MG63 (cell line): ENCODE measurements at places on chromosomes 3 and 15. TPM values are rescaled to one million over a fixed set of nuclear protein-coding genes. Genes with fewer than 3 reads are reported as not detected.

DNA sequence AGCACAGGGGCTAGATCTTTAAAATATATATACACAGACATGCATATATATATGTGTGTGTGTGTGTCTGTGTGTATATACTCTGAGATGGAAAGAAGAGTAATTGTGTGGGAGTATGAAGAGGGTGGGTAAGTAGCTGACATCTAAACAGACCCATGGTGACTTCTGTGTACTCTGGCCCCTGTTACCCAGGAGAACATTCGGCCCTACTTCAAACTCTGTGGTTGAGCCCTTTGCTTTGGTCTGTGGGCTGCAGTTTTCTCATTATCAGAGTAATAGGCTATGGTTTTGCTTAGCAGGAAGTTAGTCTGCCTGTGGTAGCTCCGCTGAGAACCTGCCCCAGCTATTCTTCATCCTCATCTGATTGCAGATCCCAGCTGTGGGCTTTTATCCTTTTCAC, 141.4 kb downstream of the RBPMS2 start:
- no peak for DNase-seq

- DNase-seq: no peak
These were observed 27.0 kb upstream of the PEX5L start for GRCh38 chr3:180063783-180064182.

DNA sequence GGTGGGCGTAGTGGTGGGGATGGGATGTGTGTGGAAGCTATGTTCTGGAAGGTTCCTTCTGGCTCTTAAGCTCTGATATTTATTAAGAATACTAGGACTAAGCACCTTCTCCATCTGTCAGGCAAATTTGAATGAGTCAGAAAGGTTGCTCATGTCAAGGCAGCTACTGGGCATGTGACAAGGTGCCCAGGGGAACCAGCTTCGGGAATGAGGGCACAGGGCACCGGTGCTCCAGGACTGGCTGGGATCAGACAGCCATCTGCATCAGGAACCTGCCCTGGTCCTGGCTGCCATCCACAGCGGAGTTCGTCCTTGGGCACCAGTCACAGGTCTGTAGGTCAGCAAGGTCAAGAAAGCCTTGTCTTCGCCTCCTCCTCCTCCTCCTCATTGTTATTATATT, 32.5 kb downstream of the CA12 start:
- no peak for DNase-seq

GRCh38 chr15:91126080-91126479, 26.0 kb downstream of the SV2B start:
- DNase-seq: no peak

DNA sequence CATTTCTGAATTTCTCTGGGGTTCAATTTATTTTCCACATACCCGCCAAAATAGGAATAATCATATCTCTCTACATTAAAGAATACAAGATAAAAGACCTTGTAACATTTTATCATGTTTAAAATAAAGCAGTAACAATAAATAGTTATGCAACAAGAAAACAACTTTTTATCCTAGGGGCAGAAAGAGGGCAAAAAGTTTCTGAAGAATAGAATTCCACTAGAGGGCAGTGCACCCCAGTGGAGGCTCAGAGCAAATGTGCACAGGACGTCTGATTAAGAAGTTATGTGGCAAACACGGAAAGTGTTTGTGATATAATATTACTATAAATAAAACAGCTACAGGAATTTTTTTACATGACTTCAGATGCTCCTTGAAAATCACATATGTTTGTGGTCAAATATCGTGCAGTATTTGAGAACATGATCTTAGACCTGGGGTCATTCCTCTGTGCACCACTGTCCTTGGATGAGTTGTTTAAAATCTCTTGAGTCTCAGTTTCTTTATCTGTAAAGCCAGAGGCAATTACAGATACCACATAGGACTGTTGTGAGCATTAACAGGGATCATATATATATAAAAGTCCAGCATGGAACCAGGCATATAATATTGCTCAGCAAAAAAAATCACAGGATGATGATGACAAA, 13.2 kb upstream of the PIK3R4 start:
- DNase-seq: peak; percentile 34

DNA sequence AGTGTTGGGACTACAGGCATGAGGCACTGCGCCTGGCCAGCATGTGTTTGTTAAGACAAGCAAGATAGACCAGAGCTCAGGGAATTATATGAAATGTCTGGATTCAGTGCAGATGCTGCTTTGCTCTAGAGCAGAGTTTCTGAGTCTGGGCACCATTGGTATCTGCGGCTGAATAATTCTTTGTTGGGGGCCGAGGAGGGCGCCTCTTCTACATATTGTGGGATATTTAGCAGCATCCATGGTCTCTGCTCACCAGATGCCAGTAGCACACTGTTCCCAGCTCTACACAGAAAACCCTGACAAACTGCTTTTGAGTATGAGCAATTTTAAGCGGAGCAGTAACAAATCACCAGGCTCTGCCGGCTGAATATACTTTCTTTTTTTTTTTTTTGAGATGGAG, 3.6 kb upstream of the LDHAL6B start:
- no peak for DNase-seq

DNA sequence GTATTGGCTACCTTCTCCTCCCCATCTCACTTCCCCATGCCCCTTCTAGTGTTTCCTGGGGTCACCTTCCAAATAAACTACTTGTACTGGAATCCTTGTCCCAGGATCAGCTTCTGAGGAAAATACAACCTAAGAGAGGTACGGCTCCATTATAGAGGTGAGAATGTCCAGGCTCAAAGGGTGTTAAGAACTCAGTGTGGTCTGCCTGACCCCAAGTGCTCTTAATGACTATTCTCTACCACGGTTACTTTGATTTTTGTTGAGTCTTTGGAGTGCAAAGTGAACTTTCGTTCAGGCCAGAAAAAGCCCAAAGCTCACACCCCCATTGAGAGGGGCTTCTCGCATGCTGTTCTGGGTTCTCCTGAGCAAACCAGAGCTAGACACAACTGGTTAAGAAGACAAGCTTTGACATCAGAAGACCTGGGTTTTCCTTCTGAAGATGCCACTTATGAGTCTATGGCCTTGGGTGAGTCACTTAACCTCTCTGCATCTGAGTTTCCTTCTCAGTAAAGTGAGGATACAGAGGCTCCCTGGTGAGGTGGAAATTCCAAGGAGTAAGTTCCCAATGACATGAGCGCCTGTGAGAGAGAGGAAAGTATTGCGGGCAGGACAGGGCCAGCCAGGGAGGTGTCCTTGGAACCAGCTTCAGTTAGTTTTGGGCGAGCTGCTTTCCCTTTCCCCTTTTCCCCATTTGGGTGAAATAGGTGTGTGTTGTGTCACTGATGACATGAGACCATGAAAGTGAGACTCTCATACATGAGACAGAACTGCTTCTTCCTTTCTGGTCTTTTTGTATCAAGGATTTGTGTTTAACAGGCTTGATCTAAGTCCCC, 475.0 kb upstream of the PROK2 start:
- DNase-seq: no peak

DNA sequence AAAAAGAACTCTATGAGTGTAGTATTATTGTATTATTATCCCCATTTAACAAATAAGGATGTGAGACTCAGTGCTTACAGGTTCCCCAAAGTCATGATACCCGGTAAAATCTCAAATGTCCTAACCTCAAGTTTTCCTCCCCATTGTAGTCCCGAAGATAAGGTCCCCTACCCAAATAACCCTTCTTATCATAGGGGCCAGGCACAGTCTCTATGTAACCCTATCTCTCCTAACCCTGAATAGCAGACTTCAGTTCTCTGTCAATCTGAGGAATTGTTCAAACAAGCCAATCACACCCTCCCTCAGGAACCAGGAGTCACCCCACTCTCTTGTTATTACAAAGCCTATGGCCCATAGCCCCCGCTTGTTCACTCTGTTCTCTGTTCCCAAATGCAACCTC, 10.5 kb upstream of the SUSD5 start:
- DNase-seq: no peak

DNA sequence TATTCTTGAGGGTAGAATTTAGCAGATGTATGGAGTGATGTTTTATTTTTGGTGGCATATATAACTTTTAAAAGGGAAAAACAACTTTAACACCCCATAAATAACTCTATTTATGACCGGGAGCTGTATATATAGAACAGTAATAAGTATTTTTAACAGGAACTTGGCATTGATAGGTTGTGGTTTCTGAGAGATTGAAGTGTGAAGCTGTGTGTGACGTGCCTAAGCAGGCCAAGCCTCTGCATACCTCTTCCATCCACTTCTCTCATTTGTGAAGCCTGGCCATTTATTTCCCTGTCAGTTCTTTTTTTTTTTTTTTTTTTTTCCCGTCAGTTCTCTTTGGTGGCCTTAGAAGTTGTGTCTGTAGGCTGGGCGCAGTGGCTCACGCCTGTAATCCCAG, 23.0 kb downstream of the RBM5 start:
- no peak for DNase-seq

Gene ARGFX
- total RNA-seq: not detected in 2 replicates

Gene SLC35G2
- 6.7 and 8.9 TPM in 2 replicates for total RNA-seq
